ENCODE measurements at places on chromosomes 2 and 18.

- DNase-seq, result no peak
These were observed 1.5 kb upstream of the UGP2 start for GRCh38 chr2:63840081-63840784.

DNA sequence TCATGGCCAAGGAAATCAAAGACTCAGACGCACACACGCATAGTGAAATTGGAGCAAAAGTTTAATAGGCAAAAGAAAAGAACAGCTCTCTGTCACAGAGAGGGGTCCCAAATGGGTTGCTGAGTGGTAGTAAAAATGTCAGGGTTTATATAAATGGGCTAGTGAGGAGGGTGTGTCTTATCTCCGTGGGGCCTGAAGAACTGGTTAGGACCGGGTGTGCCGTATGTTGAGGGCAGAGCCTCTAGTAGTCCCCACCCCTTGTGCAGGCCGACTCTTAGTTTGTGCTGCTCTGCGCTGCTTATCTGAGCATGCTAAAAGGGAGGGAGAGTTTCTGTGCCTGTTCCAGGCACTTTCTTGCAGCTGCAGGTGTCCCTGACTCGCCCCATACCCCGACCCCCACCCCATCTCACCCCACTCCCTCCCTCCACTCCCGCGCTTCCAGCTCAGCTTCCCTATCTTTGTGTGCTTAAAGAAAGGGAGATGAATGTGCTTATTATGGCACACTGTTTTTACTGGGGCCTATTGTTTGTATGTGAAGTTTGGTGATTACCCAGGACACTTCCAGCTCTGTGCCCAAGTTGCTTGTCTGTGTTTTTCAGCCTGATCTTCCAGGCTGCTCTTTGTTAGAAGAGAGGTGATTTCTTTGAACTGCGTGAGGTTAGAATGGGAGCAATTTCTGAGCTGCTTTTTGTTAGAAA lies 167.4 kb downstream of the SPAG16 start:
- DNase-seq, result no peak

DNA sequence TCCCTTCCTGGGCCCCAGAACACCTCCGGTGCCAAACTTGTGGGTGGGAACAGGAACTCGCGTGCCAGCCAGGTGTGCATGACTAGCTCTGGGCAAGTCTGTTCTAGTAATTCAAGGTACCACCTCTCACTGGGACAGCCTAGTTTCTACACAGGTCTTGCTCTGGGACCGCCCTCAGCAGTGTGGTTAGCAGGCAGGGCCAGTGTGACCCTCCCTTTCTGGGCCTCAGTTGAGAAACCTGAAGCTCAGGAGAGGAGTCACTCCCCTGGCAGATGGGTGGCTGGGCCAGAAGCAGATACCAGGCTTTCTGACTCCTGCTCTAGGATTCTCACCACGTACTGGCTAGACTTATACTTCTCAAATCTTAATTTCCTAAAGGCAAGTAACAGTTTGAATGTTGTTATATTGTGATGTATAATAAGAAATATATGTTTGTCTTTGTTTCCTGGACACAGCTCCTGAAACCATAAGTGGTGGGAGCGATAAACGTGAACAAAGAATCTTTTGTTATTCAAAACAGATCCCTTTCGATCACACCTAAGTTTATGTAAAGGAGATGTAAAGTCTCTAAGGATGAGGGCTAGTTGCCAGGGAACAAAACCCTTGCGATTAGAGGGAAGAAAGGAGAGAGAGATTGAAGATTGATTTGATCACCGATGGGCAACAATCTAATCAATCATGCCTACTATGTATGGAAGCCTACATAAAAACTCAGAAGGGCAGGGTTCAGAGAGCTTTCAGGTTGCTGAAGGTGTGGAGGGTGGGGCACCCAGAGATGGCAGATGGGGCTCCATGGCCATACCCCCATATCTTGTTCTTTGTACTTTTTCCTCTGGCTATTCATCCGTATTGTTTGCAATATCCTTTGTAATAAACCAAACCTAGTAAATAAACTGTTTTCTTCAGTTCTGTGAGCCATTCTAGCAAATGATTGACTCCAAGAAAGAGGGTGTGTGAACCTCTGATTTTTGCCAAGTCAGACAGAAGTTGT lies 952 bp upstream of the UGT1A6 start:
- DNase-seq, result no peak

GRCh38 chr18:4352746-4353551 lies 102.2 kb downstream of the DLGAP1 start:
- DNase-seq, result no peak

DNA sequence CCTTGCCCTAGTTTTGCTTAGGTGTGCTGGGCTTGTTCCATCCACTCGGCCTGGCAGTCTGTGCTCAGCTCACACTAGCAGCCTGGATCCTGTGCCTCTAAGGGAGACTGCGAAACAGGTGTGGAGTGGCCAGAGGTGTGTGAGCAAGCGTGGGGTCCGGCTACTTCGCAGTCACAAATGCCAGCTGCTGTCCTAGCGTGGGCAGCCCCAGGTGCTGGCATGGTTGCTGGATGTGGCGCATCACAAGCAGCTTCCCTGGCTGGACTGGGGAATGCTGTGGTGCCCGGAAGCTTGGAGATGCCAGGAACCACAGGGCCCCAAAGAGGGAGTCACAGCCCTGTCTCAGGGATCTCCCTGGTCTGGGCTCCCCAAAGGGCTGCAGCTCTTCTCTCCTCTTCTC lies 119.0 kb upstream of the TMEFF2 start:
- DNase-seq, result no peak

- no peak for DNase-seq
These were observed 38.2 kb downstream of the KCMF1 start for GRCh38 chr2:85009019-85009618.

GRCh38 chr18:40186677-40187076 lies 1768.4 kb upstream of the PIK3C3 start:
- no peak for DNase-seq

- DNase-seq, result peak; percentile 24
These were observed 100.1 kb downstream of the WDPCP start for GRCh38 chr2:63488118-63488713.

- DNase-seq, result no peak
These were observed 129.0 kb downstream of the ICOS start for GRCh38 chr2:204065566-204065965.

GRCh38 chr2:3486047-3487027 lies 33.0 kb downstream of the ADI1 start:
- DNase-seq, result no peak

DNA sequence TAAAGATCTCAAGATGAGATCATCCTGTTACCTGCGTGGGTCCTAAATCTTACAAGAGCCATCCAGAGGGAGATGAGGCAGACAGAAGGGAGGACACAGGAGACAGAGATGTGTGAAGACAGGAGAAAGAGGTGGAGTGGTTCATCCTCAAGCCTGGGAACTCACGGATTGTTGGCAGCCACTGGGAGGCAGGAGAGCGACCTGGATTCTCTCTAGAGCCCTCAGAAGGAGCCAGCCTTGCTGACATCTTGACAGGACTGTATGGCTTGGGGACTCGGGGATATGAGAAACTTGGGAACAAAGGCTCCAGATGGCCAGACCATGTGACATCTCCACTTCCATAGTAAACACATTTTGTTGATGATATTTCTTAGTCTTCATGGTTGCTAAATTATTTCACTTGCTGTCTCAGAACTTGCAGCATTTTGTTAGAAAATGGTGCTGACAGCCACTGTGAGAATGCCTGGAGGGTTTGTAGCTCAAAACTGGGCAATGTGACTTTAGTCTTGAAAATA lies 57.8 kb upstream of the MC2R start:
- no peak for DNase-seq

DNA sequence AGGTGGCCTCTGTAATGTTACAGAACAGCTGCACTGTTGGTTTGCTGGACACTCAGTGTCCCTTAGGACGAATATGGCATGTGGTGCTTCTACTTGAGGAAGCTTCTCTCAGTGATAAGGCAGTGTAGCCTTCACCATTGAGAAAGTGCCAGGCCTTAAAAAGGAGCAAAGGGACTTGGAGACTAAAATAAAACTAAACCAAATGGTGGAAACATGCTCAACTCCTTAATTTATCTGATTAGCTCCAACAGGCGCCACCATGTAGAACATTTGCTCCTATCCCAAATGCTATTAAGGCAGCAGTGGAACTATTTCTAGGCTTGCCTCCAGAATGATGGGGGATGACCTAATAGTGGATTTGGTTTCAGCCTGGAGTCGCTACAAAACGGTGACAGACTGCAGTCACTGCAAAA lies 77.5 kb upstream of the MYL1 start:
- DNase-seq, result no peak

GRCh38 chr2:1375794-1376193 lies 37.5 kb upstream of the TPO start:
- no peak for DNase-seq

DNA sequence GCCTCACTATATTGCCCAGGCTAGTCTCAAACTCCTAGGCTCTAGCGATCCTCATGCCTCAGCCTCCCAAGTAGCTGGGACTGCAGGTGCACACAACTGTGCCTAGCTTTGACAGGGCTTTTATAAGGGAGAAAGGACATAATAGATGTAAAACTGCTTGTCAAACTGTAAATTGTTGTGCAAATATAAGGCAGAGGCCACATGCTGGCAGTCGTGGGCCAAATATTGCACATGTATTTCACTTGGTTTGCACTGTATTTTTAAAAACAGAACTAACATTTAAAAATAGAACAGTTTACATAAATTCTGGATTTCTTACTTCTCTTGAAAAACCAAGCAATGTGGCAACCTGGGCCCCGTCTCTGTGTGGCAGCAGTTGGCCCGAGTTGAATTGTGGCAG lies 31.2 kb upstream of the MYO3B start:
- no peak for DNase-seq

DNA sequence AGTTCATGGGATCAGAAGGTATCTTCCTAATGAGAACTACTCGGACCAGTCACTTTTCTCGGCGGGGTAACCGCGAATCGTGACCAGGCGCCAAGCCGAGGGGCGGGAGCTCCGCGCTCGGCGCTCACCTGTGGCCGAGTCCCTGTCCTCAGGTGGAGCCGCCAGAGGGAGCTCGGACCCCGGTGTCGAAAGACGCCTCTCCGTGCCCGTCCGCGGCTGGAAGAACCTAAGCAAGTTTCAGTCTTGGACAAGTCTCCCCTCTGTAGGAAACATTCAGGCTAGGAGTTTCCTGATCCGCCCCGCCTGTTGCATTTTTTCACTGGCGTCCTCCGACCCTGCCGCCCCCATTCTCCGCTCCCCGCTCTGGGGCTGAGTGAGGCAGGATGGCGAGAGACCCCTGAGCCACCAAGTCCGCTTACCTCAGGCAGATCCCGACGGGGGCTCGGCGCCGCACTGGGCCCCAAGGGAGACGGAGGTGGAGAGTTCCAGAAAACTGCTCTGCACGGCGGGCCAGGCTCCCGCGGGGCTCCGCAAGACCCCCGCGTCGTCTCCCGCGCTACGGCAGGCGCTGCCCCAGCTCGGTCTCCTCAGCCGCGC lies 480 bp downstream of the DSEL start:
- DNase-seq, result peak; percentile 89

DNA sequence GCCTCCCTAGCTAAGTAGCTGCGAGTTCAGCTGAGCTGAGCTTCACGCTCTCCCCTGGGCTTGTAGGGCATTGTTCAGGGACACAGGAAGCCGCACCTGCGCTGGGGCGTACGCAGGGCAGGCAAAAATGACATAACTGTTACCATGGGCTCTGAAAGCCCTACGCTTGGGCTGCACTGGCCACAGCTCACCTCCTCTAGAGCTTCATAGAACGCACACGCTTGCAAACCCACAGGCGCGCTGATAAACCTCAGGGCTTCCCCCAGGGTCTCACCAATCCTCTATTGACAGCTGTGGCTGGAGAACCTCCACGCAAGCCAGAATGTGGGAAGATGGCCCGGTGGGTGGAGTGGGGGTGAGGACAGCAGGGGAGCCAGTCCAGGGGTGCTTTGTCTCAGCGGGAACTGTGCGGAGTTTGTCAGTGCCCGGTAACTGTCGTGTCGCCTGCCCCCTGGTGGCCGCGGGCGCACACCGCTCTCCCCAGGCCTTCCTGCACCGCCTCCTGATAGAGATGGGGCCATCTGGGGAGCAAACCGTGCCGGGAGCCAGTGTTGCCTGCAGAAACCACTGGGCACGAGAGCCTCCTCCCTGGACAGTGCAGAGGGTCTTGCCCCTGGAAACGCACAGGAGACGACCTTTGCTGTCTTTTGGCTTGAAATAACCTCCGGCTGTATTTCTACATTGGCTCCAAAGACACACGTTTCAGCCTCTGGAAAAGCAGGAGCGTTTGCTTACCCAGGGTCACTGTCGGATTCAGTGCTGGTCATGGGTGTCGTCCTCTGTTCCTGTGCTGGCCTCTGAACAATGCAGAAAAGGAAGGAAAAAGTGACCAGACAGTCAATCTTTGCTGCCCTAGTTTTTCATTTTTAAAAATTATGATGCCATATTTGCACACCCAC lies 17.0 kb upstream of the CIDEA start:
- DNase-seq, result peak; percentile 47

DNA sequence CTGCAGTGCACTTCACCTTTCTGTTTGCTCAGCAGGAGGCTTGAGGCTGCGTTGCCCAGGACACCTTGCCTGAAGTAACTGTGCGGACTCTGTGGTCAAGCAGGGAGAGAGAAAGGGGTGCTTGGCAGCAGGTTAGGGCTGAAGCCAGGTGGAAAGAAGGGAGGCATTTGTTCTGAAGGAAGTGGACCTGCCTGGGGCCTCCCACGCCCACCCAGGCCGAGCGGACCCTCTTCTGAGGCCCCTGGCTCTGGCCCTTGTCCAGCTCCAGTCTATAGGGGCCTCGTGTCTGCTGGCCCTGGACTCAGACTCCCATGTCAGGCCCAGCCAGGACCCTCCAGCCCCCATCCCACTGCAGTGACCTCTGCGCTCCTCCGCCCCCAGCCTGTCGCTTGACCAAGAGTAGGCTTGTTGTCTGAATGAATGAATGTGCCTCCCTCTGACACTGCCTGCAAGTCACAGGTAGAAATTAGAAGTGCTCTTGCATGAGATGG lies 2.5 kb downstream of the SNED1 start:
- DNase-seq, result no peak

DNA sequence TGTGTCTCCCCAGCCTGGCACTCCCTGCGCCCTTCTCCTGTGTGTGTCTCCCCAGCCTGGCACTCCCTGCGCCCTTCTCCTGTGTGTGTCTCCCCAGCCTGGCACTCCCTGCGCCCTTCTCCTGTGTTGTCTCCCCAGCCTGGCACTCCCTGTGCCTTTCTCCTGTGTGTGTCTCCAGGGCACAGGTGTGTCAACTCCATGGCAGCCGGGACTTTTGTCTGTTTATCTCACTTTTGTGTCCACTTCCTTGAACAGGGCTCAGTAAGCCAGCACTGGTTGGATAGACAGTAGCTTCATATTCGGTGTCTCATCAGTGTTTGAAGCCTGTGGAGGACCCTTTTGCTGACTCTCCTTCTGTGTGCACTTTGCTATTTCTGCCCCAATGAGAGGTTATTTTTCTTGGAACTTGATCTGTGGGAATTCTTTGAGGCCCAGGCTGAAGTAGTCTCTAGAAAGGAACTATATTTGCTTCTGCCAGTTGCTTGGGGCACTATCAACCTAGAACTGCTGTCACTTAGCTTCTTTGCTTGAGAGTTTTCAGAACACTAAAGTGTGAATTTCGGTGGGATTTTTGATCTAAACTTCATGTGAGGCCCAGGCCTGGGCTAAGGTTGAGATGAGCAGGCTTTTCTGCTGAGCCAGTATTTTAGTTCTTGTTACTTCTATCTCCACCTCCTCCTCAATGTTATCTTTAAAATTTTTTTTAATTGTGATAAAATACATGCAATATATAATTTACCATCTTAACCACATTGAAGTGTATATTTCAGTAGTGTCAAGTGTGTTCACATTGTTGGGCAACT lies 8.3 kb upstream of the ASB1 start:
- no peak for DNase-seq

GRCh38 chr2:179454443-179455171 lies 190.0 kb upstream of the SESTD1 start:
- DNase-seq, result peak; percentile 95
